Kidney epithelial cell (primary cell): ENCODE measurements at places on chromosomes 1 and 21.

GRCh38 chr21:15744926-15745325, 15.1 kb downstream of the USP25 start:
- no peak for DNase-seq

- no peak for DNase-seq
Observed at GRCh38 chr21:42013931-42014330, 3.8 kb upstream of the ZBTB21 start.

- DNase-seq: no peak
Observed at GRCh38 chr21:45988366-45989347, 7.1 kb downstream of the COL6A1 start.

- DNase-seq: peak; percentile 19
Observed at GRCh38 chr1:147771226-147772125, 11.1 kb upstream of the GJA5 start.

DNA sequence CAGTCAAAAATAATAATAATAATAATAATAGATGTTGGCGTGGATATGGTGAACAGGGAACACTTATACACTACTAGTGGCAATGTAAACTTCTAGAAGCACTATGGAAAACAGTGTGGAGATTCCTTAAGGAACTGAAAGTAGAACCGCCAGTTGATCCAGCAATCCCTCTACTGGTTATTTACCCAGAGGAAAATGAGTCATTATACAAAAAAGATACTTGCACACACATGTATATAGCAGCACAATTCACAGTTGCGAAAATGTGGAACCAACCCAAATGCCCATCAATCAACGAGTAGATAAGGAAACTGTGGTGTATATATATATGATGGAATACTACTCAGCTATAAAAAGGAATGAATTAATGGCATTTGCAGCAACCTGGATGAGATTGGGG, 176.0 kb downstream of the PLPP3 start:
- no peak for DNase-seq

- no peak for DNase-seq
Observed at GRCh38 chr1:214261206-214262123, 19.5 kb upstream of the SMYD2 start.

GRCh38 chr21:32021319-32021994, 148.6 kb downstream of the HUNK start:
- DNase-seq: no peak

DNA sequence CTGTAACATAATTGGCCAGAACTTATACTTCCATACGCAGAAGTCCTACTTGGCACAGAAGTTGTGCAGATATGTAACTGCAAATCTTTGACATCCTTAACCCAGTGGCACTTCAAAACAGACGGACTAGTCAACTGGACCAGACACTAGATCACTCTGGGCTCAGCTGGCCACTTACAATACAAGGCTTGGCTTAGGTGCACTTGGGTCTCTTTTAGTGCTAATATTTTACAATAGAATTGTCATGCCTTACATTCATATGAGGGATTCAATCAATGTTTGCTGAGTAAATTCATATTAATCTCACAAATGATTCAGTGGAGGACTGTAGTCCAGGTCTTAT, 20.1 kb downstream of the XKR8 start:
- no peak for DNase-seq

GRCh38 chr1:66357021-66357420, 176.9 kb upstream of the SGIP1 start:
- DNase-seq: no peak

GRCh38 chr21:44913425-44914175, 7.1 kb downstream of the ITGB2 start:
- DNase-seq: no peak

GRCh38 chr1:14954210-14954609, 199.3 kb upstream of the TMEM51 start:
- DNase-seq: no peak

DNA sequence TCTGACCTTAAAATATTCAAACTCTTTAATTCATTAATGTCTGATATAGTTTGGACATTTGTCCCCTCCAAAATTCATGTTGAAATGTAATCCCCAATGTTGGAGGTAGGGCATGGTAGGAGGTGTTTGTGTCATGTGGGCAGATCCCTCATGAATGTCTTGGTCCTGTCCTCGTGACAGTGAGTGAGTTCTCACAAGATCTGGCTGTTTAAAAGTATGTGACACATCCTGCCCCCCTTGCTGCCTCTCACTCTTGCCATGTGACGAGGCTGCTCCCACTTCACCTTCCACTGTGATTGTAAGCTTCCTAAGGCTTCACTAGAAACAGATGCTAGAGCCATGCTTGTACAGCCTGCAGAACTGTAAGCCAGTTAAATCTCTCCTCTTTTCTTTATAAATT, 21.3 kb upstream of the FBXO28 start:
- no peak for DNase-seq

DNA sequence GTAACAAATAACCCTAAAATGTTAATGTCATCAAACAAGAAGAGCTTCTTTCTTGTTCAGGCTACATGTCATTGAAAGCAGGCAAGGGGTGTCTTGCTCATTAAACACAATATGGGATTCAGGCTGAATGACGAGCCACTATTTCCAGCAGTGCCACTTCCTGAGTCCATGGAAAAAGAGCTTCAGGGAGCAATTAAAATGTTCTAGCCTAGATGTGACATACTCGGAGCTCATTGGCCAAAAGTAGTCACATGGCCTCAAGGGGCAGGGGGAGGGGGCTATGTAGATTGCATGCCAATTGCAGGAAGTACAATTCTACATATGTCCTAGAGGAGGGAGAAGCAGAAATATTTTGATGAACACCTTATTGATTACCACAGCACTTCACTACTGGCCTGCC, 685.3 kb upstream of the ADGRL2 start:
- no peak for DNase-seq

- no peak for DNase-seq
Observed at GRCh38 chr1:26994787-26995517, 1.5 kb downstream of the TRNP1 start.
